Bone marrow (tissue), 2 donors: ENCODE measurements at places on chromosomes 7 and 10.
A peak's percentile ranks its signal among the peaks of the same experiment; 100 is the strongest.

DNA sequence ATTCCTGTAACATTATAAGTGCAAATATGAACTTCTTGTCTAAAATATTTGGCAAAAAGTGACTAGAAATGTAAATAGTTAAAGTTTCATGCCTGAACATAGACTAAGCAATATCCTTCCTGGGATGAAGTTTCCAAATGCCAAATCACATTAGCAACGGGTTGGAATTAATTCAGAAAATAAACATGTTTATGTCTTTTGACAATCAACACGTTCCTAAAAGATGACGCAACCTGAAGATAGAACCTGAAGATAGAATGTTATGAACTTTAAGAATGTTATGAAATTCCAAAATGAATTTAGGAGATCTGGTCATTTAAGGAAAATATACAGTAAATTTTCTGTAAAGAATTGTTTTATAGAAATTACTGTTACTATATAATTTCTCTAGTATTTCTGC is 9.2 kb downstream of the LAMB4 start:
- DNase-seq = no peak

DNA sequence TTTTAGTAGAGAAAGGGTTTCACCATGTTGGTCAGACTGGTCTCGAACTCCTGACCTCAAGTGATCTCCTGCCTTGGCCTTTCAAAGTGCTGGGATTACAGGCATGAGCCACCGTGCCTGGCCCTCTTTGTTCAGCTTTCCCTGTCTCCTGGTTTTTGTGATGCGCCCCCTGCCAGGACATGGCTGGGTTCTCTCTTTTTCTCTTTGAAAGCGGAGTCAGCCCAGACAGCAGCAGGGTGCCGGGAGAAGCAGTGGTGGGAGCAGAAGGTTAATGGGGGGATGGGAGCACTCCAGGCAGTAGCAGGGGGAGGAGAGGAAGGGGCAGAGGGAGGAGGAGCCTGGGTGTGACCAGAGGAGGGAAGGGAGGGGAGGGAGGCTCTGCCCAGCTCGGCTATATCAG is 1.8 kb downstream of the MUC3A start:
- no peak for DNase-seq

- no peak for DNase-seq
Measured at GRCh38 chr7:80826520-80827238, 92.2 kb downstream of the SEMA3C start.

- DNase-seq = no peak
Measured at GRCh38 chr7:83178066-83178465, 15.4 kb upstream of the PCLO start.

- no peak for DNase-seq
Measured at GRCh38 chr7:106625678-106626301, 35.2 kb downstream of the CCDC71L start.

- DNase-seq = no peak
Measured at GRCh38 chr10:35092851-35093250, 2.7 kb upstream of the CUL2 start.

DNA sequence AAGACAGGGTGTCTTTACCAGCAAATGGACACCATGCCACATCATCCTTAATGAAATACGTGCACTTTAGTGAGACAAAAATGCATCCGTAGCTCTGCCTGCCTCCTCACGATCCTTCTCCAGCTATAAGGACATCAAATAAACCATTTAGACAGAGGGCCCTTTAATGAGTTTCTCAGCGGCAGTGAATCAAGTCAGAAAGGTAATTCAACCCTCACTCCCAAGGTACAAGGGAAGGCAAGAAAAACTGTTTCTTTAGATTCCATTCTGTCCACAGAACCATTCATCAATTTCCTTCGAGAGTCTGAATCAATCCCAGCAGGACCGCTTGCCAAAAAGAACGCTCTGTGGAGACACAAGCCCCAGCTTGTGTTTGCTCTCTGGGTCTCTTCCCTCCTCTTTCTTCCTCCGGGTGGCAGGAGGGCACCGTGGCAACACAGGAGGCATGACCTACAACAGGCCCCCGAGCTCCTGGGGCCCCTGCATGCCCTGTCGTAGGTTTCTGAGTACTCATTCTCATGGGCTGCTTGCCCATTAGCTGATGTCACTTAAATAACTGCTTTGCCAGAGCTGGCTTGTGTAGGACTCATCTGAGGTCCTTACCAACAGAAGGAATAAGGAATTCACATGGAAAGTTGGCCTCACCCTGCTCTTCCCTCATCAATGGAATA is 297.8 kb upstream of the PRKCQ start:
- DNase-seq = no peak

DNA sequence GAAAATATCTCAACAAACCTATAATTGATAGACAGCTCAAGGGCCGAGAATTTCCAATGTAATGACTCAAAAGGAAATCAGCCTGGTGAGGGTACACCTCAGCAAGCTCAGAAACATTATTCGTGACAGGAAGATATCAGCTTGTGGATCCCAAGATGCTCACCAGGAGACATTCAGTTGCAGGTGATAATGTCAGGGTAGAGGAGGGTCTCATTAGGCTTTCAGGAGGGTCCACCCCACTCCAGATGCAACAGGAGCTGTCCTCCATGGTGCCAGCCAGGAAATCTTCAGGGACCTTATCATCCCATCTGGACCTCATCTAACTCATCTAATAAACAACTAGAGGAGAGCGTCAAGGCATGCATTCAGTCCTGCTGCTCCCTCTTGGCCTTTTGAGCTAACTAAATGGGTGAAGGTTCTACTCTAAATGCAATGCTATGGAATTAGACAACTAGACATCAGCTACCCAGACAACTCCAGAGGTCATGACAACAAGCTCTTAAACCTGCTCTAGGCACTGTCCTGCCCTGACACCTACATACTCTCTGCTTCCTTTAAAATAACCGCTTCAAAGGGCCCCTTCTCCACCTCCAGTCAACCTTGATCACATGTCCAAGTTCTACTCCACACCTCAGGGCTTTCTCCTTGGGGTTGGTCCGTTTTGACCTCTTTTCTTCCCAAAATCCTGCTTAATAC is 4.3 kb upstream of the GIMAP5 start:
- DNase-seq = no peak

DNA sequence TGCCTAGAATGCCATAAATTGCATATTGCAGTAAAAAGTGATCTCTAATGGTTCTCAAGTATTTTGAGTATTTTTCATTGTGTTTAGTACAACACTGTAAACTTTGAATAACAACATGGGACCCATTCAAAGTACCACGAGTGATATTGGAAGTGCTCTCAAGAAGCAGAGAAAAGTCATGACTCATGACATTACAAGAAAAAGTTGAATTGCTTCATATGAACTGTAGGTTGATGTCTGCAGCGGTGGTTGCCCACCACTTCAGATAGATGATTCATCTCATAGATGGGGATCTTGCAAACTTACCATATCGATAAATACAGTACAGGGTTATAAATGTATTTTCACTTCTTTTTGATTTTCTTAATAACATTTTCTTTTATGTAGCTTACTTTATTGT is 33.9 kb downstream of the ENTPD1 start:
- DNase-seq = no peak

- no peak for DNase-seq
Measured at GRCh38 chr7:151505433-151505832, 14.3 kb downstream of the RHEB start.

GRCh38 chr10:122018951-122019413 is 30.0 kb downstream of the TACC2 start:
- DNase-seq = no peak

GRCh38 chr10:118276204-118276603 is 65.9 kb downstream of the FAM204A start:
- DNase-seq = no peak

DNA sequence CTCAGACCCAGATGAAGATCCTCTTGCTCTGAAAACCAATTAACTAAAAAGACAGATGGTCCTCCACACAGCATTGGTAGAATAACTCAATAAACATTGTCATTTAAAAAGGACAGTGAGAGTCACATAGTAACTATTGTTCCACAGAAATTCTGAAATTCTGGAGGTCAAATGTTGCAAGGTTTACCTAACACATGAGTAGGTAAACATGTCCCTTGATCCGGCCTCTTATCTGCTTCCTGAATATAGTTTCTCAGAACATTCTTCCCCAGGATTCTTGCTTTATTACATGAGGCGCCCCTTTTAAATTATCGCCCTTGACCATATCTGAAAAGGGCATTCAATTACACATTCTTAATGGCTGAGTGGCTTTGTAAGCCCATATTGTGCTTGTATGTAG is 270.7 kb downstream of the SEMA3D start:
- no peak for DNase-seq

- DNase-seq = no peak
Measured at GRCh38 chr7:78953090-78953489, 500.4 kb downstream of the MAGI2 start.

- DNase-seq = no peak
Measured at GRCh38 chr7:140689199-140690152, 7.0 kb upstream of the NDUFB2 start.

GRCh38 chr10:71383972-71384687 is 12.6 kb upstream of the CDH23 start:
- peak; percentile 54 for DNase-seq

DNA sequence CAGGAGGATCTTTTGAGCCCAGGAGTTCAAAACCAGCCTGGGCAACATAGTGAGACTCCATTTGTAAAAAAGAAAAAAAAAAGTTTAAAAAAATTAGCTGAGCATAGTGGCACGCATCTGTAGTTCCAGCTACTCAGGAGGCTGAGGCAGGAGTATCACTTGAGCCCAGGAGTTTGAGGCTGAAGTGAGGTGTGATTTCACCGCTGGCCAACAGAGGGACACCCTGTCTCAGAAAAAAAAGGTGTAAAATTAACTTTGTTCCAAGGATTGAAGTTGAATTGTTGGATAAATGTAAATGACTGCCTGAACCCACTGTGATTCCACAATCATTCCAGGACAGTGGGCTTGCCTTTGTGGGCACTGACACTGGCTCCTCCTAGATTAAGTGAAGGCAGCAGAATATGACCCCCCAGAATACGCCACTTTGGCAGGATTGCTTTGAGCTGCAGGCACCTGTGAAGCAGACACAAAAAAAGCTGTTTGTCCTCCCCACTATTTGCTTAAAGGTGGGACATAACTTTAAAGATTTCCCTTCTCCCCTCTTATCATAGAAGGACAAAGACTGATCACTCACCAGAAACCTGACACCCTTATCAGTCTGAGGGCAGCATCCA is 57.2 kb upstream of the FOXI2 start:
- DNase-seq = no peak
